Vagina (tissue), 2 donors: ENCODE measurements at places on chromosomes 4 and X. TPM values are rescaled to one million over a fixed set of nuclear protein-coding genes. Genes with fewer than 3 reads are reported as not detected.

The SSX4 gene
- not detected for total RNA-seq

The CD38 gene
- 1.2 TPM for total RNA-seq

The ETDA gene
- not detected for total RNA-seq

The EIF1AX gene
- total RNA-seq = 47.6 TPM

The TBX22 gene
- not detected for total RNA-seq

The GRID2 gene
- not detected for total RNA-seq

The XAGE2 gene
- total RNA-seq = not detected

The FATE1 gene
- total RNA-seq = not detected

DNA sequence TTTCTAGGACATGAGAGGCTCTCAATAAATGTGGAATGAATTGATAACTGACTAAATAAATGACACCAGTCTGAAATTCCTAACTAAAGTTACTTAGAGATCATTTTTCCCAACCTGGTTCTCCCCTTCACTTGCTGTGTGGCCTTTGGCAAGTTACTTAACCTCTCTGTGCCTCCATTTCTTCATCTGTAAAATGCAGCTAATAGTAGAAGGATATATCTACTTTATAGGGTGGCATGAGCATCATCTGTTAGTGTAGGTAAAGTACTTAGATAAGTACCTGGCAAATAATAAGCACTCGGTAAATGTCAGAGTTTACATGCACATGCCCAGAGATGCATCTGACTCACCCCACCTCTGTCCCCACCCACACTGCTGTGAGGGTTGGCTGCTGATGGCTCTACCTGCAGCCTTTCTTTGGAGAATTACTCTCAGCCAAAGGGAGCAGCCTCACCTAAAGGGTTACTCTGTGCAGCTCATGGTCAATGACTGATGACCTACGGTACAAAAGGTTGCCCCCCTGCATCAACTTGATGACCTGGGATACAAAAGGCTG is 139.3 kb downstream of the CHIC2 start:
- H3K4me1 ChIP-seq = peaks cover under 1% of the 10 kb centered on the region
- H3K4me3 ChIP-seq = no peak overlapping the region
- H3K27me3 ChIP-seq = no peaks in the 10 kb centered on the region
- H3K27ac ChIP-seq = no peak overlapping the region

DNA sequence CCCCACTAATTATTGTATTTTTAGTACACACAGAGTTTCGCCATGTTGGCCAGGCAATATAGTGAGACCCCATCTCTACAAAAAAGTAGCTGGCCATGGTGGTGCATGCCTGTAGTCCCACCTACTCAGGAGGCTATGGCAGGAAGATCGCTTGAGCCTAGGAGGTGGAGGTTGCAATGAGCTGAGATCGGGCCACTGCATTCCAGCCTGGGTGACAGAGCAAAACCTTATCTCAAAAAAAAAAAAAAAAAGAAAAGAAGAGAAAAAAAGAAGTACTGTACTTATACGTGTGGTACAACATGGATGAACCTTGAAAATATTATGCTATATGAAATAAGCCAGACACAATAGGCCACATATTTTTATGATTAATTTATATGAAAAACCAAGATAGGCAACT is 9.9 kb upstream of the WDR45 start:
- no peaks in the 10 kb centered on the region for H3K27me3 ChIP-seq
- no peak overlapping the region for H3K27ac ChIP-seq
- H3K4me3 ChIP-seq = no peak overlapping the region
- DNase-seq = no peak

GRCh38 chr4:187109636-187110035 is 386.0 kb upstream of the FAT1 start:
- no peak overlapping the region for H3K4me3 ChIP-seq
- H3K36me3 ChIP-seq = no peaks in the 10 kb centered on the region
- H3K27ac ChIP-seq = no peak overlapping the region
- H3K4me1 ChIP-seq = no peaks in the 10 kb centered on the region
- no peaks in the 10 kb centered on the region for H3K27me3 ChIP-seq

DNA sequence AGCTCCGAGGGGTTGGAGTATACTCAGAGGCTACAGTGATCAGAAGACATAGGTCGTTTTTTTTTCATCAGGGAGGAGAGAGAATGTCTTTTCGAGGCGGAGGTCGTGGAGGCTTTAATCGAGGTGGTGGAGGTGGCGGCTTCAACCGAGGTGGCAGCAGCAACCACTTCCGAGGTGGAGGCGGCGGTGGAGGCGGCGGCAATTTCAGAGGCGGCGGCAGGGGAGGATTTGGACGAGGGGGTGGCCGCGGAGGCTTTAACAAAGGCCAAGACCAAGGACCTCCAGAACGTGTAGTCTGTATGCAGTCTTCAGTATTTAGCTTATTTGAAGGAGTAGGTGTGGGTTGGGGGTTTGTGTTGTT is 500 bp downstream of the GAR1 start:
- H3K36me3 ChIP-seq = no peaks in the 10 kb centered on the region
- H3K4me3 ChIP-seq = peak overlapping the region; percentile 65
- peak overlapping the region; percentile 86 for H3K27ac ChIP-seq
- H3K27me3 ChIP-seq = no peaks in the 10 kb centered on the region

- peaks cover 44% of the 10 kb centered on the region for H3K4me1 ChIP-seq
- no peaks in the 10 kb centered on the region for H3K36me3 ChIP-seq
- H3K4me3 ChIP-seq = no peak overlapping the region
Observed at GRCh38 chr4:15428611-15429010, 778 bp downstream of the C1QTNF7 start.

DNA sequence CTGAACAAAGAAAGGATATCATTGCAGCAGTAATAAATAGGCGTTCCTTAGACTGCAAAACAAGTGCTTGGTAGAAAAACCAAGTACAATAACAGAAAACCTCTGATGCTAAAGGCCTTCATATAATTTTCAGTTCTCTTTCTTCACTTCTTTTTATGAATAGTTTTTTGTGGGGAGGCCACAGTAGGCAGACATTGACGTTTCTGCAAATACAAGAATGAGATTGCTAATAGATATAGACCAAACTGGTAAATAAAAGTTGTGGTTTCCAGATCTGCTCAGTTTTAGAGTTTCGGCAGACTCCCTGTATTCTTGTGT is 57.0 kb upstream of the RAP1GDS1 start:
- no peaks in the 10 kb centered on the region for H3K4me1 ChIP-seq
- no peaks in the 10 kb centered on the region for H3K27me3 ChIP-seq
- H3K36me3 ChIP-seq = no peaks in the 10 kb centered on the region
- H3K27ac ChIP-seq = no peak overlapping the region

- no peaks in the 10 kb centered on the region for H3K4me1 ChIP-seq
- no peaks in the 10 kb centered on the region for H3K36me3 ChIP-seq
- H3K27ac ChIP-seq = no peak overlapping the region
- H3K4me3 ChIP-seq = no peak overlapping the region
Observed at GRCh38 chr4:64144994-64145393, 264.3 kb downstream of the TECRL start.

- H3K4me1 ChIP-seq = no peaks in the 10 kb centered on the region
- no peak overlapping the region for H3K27ac ChIP-seq
- no peaks in the 10 kb centered on the region for H3K27me3 ChIP-seq
- H3K36me3 ChIP-seq = no peaks in the 10 kb centered on the region
- no peak overlapping the region for H3K4me3 ChIP-seq
Observed at GRCh38 chr4:165428957-165429356, 50.1 kb downstream of the CPE start.

DNA sequence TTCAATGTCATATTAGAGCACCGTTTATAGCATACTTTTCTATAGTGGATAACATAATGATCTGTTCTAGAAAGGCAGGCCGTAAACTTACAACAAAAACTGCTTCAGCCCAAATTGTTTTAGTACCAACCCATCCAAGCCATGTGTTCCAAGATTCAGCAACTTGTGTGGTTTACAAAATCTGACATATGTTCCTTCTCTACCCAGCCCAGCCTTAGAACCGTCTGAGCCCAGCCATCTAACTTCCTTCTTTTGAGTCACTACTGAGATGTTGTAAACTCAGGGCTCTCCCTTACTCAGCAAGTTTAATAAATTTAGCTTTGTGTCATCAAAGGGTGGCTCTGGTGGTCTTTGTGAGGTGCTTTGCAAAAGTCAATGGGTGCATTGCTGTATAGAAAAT is 32.4 kb upstream of the REPS2 start:
- H3K4me1 ChIP-seq = no peaks in the 10 kb centered on the region
- no peaks in the 10 kb centered on the region for H3K36me3 ChIP-seq
- H3K4me3 ChIP-seq = no peak overlapping the region

DNA sequence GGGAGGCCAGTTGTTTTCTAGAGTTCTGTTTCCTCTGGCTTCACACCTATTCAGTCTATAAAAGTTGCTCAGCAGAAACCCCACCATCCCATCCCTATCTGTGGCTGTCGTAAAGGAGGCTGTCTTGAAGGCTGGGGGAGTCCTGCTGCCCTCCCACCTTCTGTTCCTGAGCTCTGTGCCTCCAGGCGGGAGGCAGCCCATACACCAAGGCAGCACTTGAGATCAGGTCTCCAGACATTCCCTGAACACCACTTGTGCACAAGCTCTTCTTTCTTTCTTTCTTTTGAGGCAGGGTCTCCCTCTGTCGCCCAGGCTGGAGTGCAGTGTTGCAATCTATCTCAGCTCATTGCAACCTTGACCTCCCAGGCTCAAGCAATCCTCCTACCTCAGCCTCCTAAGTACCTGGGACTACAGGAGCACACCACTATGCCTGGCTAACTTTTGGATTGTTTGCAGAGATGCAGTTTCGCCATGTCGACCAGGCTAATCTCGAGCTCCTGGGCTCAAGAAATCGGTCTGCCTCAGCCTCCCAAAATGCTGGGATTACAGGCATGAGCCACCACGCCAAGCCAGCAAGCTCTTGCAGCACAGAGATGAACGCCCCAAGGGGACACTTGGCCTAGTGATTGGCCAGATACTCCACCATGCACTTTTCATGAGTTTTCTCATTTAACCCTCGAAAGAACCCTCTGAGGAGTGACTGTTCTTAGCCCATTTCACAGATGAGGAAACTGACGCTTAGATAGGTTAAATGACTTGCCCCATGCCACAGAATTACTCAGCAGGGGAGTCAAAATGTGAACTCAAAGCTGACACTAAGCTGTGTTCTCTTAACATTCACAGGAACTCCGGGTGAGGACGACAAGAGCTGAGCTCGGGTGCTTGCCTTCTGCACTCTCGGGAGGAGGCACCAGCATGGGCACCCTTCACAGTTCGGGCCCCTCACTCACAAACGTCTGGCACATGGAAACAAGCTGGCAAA is 55.8 kb upstream of the ENPP6 start:
- H3K27me3 ChIP-seq = no peaks in the 10 kb centered on the region
- H3K36me3 ChIP-seq = no peaks in the 10 kb centered on the region
- DNase-seq = peak; percentile 79
- no peak overlapping the region for H3K27ac ChIP-seq

- H3K36me3 ChIP-seq = no peaks in the 10 kb centered on the region
- no peak overlapping the region for H3K4me3 ChIP-seq
- H3K27ac ChIP-seq = no peak overlapping the region
- no peak for DNase-seq
- H3K4me1 ChIP-seq = no peaks in the 10 kb centered on the region
Observed at GRCh38 chr4:75137302-75137701, 204.4 kb downstream of the PARM1 start.

GRCh38 chr4:55031158-55031557 is 94.2 kb downstream of the KDR start:
- DNase-seq = no peak
- no peaks in the 10 kb centered on the region for H3K27me3 ChIP-seq
- H3K4me3 ChIP-seq = no peak overlapping the region
- no peak overlapping the region for H3K27ac ChIP-seq
- H3K4me1 ChIP-seq = no peaks in the 10 kb centered on the region

GRCh38 chr4:115360431-115360830 is 247.0 kb upstream of the NDST4 start:
- H3K4me1 ChIP-seq = no peaks in the 10 kb centered on the region
- no peak overlapping the region for H3K27ac ChIP-seq
- no peaks in the 10 kb centered on the region for H3K36me3 ChIP-seq
- no peaks in the 10 kb centered on the region for H3K27me3 ChIP-seq
- no peak overlapping the region for H3K4me3 ChIP-seq

- no peak overlapping the region for H3K4me3 ChIP-seq
- no peaks in the 10 kb centered on the region for H3K36me3 ChIP-seq
- H3K27me3 ChIP-seq = no peaks in the 10 kb centered on the region
- H3K27ac ChIP-seq = no peak overlapping the region
Observed at GRCh38 chr4:99025506-99025905, 30.0 kb downstream of the METAP1 start.

GRCh38 chr4:103067841-103068547 is 8.6 kb downstream of the SLC9B2 start:
- H3K27ac ChIP-seq = no peak overlapping the region
- peaks cover 6% of the 10 kb centered on the region for H3K36me3 ChIP-seq
- no peaks in the 10 kb centered on the region for H3K4me1 ChIP-seq
- H3K4me3 ChIP-seq = no peak overlapping the region
- DNase-seq = no peak

DNA sequence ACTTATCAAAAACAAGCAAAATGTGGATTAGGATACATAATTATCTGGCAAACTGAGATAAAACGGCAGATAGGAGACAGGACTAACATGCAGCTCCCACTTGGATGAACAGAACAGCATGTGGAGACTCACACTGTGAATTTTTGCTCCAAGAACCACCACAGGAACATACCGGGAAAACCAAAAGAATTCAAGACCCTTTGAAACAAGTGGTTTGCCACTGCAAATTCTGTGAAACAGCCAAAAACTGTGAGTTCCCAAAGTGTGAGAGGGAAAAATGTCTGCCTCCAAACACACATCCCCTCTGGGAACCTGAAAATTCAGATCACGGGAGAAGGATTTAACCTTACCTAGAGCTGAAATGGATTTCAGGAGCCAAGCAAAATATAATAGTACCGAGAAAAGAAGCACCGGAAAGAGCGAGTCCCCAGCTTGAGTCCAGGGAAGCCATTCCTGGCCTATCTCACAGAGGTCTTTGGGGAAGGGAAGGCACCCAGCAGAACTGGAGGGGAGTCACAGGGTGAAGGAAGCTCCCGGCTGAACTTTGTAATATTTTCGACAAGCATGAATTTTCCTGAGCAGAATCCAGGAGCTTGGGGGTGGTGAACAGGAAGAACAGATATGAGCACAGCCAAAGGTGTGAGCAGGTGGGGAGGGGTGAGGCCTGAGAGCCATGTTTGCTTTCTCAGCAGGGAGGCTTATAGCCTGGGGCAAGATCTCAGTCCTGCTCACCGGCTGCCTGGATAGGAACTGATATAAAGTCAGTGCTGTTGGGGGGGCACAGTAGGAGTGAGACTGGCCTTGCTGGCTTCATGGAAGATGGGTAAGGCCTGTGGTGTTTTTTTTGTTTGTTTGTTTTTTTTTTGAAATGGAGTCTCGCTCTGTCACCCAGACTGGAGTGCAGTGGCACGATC is 23.9 kb downstream of the MANBA start:
- H3K4me3 ChIP-seq = no peak overlapping the region
- H3K27me3 ChIP-seq = no peaks in the 10 kb centered on the region
- no peaks in the 10 kb centered on the region for H3K36me3 ChIP-seq
- no peak for DNase-seq
- no peaks in the 10 kb centered on the region for H3K4me1 ChIP-seq

DNA sequence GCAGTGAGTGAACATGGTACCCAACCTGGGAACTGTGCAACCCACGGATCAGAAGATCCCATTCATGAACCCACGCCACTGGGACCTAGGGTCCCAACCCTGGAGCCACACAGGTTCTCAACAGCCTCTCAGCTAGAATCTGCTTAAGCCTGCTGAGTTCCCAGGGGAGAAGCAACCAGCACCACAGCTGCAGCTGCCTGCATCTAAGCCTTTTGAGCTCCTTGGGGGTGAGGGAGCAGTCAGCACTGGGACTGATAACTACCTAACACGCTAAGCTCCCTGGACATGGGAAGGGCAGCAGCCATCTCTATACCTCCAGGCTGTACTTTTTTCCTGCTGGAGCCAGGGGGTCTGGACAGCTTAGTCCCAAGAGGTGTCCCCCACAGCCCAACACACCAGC is 179.3 kb downstream of the IL15 start:
- no peak for DNase-seq
- no peak overlapping the region for H3K4me3 ChIP-seq
- H3K36me3 ChIP-seq = no peaks in the 10 kb centered on the region
- no peaks in the 10 kb centered on the region for H3K4me1 ChIP-seq
- H3K27me3 ChIP-seq = no peaks in the 10 kb centered on the region
- H3K27ac ChIP-seq = no peak overlapping the region
